ENCODE measurements at places on chromosomes 3 and 15.

DNA sequence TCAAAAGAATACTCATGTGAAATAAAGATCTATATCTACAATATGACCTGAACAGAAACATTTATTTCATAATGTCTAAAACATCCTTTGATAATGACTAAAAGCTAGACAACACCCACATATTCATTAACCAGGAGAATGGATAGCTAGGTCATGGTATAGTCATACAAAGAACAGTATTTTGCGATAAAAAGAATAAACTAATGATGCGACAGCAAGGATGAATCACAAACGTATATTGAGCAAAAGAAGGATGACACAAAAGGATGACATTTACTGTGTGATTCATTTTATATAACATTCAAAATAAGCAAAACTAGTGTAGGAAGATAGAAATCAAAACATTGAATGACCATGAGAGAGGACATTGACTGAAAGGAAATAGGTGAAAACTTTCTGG lies 1233.1 kb downstream of the OTOL1 start:
- DNase-seq: no peak

DNA sequence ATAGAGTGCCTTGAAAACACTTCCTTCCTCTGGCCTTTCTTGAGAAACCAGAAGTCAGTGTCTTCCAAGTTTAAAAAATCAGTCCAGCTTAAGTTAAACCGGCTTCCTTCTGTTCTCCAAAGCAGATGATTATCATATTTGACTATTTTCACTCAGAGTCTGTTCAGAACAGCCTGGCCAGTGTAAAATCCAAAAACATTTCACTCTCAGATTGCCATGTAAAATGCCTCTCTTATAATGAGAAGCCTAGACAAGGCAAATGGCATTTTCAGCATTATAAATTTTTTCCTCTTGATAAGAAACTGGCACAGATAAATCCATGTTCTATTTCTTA lies 193.5 kb downstream of the TNIK start:
- DNase-seq: no peak

DNA sequence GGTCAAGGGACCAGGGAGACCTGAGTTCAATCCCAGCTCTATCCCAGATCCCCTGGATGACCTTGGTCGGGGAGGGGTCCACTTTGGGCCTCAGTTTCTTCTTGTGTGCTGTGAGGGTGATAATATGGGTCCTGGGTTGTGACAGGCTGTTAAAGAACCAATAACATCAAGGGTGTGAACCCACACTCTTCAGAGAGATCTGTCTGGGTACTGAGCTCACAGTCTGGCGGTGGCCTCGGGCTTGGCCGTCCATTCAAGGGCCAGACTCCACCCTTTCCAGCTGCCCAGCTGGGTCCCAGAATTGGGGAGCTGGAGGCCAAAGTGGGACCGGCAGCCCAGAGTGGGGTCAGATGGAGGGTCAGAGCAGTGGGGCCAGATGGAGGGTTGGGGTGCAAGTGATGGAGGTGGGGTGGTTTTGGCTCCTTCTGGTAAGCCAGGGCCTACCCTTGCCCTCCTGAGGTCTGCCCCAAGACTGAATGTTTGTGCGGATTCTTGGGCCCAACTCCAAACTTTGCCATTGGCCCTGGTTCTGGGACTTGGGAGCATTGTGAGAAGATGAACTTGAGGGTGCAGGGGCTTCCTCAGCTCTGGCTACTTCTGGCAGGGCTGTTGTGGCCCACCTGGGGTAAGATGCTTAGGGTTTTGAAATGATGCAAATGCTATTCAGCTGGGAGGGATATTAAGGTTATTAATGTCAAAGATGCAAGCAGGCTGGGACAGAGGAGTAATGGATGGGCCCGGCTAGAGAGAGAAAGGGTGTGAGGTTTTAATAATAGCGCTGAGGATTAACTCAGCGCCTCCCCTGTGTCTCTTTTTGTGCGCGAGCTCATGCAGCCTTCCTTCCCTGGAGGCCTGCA lies 1.5 kb downstream of the CORO2B start:
- DNase-seq: peak; percentile 44

- DNase-seq: peak; percentile 83
These were observed 1.7 kb downstream of the B3GNT5 start for GRCh38 chr3:183254487-183255347.

- no peak for DNase-seq
These were observed 3.6 kb downstream of the CADM2 start for GRCh38 chr3:84962415-84962814.

GRCh38 chr3:114285648-114286230 lies 8.1 kb upstream of the TIGIT start:
- DNase-seq: no peak

DNA sequence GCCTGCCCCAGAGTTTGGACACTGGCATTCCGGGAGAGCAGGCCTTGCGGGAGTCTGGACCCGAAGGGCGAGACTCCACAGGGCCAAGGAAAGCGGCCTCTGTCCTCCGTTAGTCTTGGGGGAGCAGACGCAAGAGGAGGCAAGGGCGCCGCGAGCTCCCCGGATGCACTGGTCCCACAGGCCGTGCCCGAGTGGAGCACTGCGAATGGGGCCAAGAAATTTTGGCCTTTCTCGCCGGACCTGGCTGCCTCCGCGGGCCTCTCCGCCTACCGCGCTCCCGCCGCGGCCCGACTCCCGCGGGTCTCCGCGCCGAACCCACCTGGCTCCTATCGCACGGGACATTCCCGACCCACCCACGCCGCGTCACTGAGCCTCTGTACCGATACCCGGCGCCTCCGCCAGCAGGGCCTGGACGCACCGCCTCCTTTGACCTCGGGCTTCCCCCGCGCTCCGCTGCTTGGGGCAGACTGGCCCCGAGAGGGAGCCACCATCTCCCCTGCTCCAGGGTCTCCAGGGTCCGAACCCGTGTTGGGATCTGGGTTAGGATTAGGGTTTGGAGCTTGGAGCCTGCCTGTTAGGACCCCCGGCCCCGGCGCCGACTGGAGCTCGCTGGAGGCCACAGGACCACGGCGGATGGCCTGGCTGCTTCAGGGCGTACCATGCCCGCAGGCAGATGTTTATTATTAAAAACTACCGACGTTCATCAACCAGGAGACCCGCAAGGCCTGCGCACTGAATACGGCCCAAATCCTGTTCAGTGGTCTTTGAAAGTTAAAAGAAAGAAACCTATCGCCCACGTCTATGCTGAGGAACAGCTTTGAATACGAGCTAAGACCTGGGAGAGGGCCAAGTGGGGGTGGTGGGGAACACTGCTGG lies 11.7 kb downstream of the SHOX2 start:
- peak; percentile 77 for DNase-seq

GRCh38 chr3:124653797-124654469 lies 76.3 kb upstream of the UMPS start:
- DNase-seq: no peak

DNA sequence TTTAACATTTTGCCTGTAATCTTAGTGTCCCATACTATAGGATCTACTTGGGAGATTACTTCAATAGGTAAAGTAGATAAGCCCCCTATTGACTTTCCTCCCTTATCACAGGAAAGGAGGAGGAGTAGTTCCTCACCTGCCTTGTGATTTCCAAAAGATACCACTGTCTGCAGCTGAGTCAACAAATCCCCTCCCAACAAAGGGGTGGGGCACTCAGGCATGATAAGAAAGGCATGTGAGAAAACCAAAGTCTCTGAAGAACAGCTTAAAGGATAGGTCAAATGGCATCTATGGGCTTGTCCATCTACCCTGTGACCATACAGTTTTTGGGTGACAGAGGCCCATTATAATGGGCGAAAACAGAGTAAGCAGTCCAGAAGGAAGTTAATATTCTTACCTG lies 71.3 kb upstream of the WNT7A start:
- no peak for DNase-seq

DNA sequence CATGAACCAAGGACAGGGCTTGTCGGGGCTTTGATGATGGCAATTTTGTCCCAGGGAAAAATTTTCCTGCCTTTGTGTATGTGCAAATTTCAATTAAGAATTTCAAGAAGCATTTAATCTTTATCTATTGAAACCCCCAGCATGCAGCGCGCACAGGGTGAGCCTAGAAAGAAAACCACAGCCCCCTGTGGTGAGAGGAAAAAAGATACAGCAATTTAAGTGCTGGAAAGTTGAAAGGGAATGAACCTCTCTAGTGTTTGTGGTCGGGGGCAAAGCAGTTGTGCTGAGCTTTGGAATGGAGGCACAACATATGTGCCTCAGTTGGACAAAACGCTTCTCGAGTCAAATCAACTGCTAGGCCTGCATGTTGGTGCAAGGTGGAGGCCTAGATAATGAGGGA lies 111.8 kb upstream of the C15orf61 start:
- DNase-seq: no peak

DNA sequence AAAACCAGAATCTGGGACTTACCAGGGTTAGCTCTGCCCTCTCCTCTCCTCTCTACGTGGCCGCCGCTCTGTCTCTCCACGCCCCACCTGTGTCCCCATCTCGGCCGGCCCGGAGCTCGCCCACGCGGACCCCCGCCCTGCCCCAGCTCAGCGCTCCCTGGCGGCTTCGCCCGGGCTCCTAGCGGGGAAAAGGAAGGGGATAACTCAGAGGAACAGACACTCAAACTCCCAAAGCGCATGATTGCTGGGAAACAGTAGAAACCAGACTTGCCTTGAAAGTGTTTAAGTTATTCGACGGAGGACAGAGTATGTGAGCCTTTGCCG lies 5.4 kb downstream of the ISL2 start:
- no peak for DNase-seq

DNA sequence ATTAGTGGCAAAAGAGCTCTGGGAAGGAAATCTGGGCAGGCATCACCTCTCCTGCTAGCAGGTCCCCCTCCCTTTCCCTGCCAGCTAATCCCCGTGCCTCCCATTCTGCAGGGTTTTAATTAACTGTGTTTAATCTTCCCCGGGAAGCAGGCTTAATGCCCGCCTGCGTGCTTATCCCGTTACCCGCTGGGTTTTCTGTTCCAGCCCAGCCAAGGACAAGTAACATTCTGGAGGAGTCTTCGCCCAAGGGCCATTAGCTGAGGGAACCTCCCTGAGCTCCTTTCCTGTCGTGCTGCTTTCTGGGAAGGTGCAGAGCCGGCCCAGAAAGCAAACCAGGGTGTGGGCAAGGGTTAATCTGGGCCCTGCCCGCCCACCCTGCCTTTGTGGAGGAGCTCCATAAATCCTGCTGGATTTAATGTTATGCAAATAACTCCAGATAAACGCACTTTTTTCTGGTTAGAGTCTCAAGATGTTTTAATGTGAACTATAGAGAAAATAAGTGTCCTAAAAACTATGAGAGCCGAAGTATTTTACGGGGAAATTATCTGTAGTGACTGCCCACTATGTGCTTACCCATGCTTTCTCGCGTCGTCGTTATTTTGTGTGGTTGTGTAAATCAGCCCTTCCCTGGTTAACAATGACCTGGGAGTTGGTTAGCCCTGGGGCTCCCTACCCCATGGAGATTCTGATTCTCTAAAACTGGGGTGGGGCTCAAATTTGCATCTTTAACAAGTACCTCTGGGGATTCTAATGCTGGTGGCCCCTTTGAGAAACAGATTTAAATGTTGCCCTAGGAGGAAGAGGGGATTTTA lies 25.9 kb downstream of the TRIM71 start:
- DNase-seq: peak; percentile 65

GRCh38 chr3:119613872-119614271 lies 16.2 kb downstream of the PLA1A start:
- no peak for DNase-seq

- DNase-seq: no peak
These were observed 16.5 kb downstream of the GSK3B start for GRCh38 chr3:120077731-120078130.

GRCh38 chr15:75620841-75621391 lies 4.6 kb downstream of the SNUPN start:
- no peak for DNase-seq

DNA sequence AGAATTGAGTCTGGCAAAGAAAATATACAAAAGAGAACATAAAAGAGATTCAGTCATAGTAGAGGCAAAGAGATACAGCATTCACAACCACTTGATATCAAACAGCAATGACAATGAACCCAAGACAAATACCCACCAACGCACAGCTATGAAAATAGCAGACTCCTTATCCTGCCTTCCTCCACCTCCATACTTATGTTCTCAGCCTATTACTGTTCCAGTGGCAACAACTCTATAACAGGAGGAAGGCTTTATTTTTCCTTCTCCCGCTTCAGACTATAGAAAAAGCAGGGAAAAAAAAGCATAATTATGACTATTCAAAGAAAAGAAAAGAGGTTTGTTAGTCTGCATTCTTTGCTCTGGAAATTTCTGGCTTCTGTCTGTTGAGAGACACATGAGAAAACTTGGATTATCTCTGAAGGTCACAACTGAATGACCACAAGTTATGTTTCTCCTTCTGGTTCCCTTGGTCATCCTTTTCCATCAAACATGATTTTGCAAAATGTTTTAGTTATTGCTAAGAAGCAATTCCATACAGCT lies 81.2 kb upstream of the PLXND1 start:
- no peak for DNase-seq

- DNase-seq: no peak
These were observed 151.1 kb upstream of the ARHGEF26 start for GRCh38 chr3:153970047-153970446.

GRCh38 chr15:73928241-73928579 lies 1.9 kb downstream of the LOXL1 start:
- no peak for DNase-seq

DNA sequence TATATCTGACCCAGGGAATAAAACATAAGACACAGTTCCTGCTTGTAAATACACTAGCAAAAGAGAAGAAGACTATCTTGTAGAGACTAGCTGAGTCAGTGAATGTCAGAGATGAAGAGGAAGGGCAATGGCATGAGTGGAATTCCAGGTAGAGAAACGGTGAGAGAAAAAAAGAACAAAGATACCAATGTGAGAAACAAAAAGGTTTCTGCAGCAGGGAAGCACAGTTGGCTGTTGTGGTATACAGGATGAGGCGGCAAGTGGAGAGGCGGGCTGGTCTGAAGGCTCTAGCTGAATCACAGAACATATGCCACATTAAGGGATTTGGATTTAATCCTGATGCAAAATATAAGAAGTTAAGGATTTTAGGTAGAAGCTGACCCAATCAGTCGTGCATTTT lies 17.1 kb upstream of the TASOR start:
- DNase-seq: no peak

GRCh38 chr3:179071027-179071322 lies 634 bp downstream of the ZMAT3 start:
- no peak for DNase-seq

DNA sequence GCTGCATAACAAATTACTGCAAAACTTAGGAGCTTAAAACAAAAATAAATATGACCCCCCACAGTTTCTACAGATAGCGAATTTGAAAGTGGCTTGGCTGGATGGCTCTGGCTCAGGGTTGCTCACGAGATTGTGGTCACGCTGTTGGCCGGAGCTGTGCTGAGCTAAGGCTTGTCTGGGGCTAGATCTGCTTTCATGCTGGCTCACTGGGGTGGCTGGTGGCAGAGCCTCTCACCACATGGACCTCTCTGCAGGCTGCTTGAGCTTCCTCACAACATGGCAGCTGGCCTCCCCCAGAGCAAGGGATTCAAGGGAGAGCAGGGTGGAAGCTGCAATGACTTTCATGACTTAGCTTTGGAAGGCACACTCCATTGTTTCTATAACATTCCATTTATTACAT lies 354.1 kb downstream of the SHQ1 start:
- no peak for DNase-seq

- no peak for DNase-seq
These were observed 100.0 kb upstream of the RAP2B start for GRCh38 chr3:153061938-153062528.

- DNase-seq: no peak
These were observed 6.0 kb downstream of the AMIGO3 start for GRCh38 chr3:49713336-49714105.

GRCh38 chr3:10474275-10474646 lies 31.1 kb downstream of the ATP2B2 start:
- no peak for DNase-seq

- no peak for DNase-seq
These were observed 361.4 kb downstream of the PDCD6IP start for GRCh38 chr3:34159613-34160420.
